ENCODE measurements at places on chromosomes 11 and 22.

- DNase-seq: no peak
These were observed 665 bp downstream of the USP28 start for GRCh38 chr11:113874581-113875233.

DNA sequence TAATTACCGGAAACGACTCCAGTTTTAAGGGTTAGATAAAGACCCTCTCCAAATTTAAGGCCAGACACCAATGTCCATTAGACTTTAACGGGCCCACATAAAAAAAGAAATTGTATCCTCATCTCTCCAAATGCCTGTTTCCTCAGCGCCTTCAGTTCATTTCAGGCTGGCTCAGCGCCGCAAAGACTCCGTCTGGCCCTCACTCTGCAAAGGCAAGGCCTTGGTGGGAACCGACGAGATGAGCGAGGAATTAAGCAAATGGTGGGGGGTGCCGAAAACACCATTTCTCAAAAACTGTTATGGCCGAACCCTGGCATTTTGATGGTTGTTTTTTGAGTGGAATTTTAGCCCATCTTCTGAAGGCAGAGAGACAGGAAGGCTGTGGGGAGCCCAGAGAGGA lies 15.7 kb downstream of the MN1 start:
- no peak for DNase-seq

DNA sequence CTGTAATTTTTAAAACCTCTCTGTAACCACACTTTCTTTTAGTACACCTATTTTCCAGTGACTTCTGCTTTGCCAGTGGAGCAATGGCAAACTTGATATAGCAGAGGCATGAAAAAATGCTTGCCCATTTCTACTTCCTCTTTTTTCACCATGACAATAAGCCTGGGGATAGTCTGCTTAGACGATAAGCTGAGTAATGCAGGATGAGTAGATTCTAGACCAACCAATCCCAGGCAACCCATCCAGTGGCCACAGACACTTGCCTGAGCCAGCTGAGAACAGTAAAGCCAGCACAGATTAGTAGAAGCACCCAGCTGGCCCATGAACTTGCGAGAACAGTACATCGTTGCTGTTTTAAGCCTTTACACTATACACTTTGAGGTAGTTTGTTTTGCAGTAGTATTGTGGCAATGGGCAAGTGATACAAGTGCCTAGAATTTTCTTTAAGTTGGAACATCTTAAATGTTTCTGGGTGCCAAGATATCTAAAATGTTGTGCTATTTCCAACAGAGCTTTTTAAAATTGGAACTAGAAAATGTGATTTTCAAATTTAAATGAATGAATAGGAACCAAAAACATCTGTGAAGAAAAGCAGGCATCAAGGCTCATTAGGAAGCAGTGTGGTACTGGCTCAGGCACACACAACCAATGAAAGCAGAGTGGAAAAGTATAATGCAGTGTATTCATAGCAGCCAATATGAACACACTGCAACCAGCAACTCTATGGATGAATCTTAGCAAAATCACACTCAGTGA lies 37.7 kb downstream of the DDI1 start:
- DNase-seq: no peak

- DNase-seq: no peak
These were observed 25.8 kb downstream of the ZC3H7B start for GRCh38 chr22:41327124-41327523.

- no peak for DNase-seq
These were observed 28.5 kb upstream of the CSNK1E start for GRCh38 chr22:38345782-38346181.

- DNase-seq: no peak
These were observed 63.0 kb downstream of the HIPK3 start for GRCh38 chr11:33320016-33320813.

DNA sequence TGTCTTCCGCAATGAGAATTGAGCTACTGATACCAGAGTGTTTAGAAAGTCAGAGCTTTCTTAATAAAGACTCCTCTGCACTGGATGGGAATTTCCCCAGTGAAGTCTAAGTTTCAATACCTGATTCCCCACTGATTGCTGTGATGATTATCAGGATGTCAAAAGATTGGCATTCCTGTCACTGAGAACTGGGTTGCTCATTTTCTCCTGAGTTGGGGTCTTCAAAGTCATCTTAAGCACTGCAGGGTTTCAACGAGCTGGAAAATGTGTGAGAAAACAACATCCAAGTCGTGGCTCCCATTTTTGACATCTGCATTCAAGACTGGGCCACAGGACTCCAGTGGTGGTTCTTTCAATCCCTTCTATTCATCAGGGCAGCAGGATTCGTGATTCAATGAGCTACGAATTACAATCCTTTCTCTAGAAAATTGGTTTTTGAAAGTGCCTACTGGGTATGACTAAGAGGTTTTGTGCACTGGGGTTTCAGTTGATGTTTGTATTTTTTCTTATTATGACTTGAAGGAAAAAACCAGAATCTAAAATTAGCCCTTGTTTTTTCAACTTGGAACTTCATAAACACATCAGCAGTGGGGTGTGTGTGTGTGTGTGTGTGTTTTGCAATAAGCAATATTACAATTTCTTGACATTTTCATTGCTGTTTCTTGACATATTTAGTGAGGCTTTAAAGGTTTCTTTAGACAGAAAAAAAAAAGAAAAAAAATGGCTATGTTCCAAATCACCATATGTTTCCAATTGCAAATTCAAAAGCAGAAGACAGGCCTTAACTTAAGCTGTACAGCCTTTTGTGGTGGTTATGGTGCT lies 233.0 kb downstream of the FAM76B start:
- peak; percentile 97 for DNase-seq

GRCh38 chr11:130528298-130529261 lies 80.1 kb downstream of the ADAMTS15 start:
- no peak for DNase-seq

- no peak for DNase-seq
These were observed 114.6 kb upstream of the BID start for GRCh38 chr22:17888855-17889254.

GRCh38 chr11:65042891-65043290 lies 1.9 kb downstream of the SAC3D1 start:
- DNase-seq: no peak

- DNase-seq: no peak
These were observed 49.2 kb downstream of the APOL5 start for GRCh38 chr22:35766654-35767580.

DNA sequence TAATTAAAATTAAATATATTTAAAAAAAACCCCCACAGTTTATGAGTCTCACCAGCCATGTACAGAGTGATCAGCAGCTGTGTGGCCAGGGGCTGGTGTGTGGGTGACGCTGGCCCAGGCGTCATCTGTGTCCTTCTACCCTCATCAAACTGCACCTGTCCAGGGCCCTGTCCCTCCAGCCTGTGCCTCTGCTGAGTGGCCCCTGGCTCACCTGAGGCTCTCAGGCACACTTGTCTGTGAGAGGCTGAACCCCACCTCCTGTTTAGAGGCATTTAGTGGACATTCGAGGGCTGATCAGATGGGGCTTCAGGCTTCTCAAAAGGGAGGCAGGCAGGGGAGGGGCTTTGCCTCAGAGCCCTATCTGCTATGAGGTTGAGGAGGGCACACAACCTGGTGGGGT lies 29.9 kb upstream of the SMIM38 start:
- no peak for DNase-seq

- DNase-seq: no peak
These were observed 15.2 kb downstream of the DDX17 start for GRCh38 chr22:38490915-38491314.

GRCh38 chr22:20599117-20599516 lies 91.7 kb downstream of the MED15 start:
- no peak for DNase-seq

Data from fibroblast of skin of left quadriceps (primary cell).